Thoracic aorta (tissue), 2 donors: ENCODE measurements at places on chromosomes 5 and 9.
A peak's percentile ranks its signal among the peaks of the same experiment; 100 is the strongest.

DNA sequence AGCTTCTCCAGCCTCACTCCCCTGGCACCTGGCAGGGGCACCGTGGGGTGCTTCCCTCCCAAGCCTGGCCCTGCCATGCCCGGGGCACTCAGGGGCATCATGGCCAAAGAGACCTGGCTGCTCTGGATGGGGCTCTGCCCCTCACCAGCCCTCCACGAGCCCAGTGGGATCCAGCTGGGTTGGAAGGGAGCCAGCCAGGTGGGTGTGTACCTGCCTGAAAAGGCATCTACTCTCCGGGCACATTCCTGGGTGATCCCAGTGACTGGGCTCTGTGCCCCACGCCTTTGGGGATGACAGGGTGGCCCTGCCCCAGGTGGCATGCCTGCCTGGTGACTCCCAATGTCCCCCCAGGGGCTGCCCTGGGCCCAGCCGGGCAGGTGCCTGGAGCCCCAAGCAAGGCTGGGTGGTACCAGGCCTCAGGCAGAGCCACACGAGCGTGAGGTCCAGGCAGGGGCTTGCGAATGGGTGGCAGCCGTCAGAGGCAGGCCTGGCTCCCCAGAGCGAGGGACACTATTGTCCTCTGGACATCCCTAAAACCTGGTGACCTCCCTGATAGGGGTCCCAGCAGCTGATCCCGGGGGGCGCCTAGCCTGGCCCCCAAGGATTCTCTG is 777 bp downstream of the GPSM1 start:
- no peak for DNase-seq

- DNase-seq, result no peak
These were observed 21.3 kb downstream of the STXBP1 start for GRCh38 chr9:127633216-127633862.

DNA sequence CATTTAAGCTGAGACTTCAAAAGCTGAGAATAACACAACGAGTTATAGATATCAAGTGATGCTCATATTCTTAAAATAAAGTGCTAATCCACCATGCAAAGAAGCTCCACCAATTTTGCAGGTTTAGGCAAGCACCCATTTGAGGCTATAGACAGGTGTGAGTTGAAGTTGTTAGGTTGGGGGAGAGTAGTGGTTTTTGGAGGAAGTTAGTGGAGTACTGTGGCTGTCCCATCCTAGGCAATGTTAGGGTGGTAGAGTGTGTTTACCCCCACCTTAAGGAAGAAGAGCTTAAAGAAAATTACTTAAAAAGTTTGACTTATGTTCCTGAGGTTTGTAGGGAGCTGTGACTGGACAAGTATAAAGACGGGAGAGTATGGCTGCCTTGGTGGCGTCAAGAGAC is 98.9 kb upstream of the MAN2A1 start:
- DNase-seq, result no peak

DNA sequence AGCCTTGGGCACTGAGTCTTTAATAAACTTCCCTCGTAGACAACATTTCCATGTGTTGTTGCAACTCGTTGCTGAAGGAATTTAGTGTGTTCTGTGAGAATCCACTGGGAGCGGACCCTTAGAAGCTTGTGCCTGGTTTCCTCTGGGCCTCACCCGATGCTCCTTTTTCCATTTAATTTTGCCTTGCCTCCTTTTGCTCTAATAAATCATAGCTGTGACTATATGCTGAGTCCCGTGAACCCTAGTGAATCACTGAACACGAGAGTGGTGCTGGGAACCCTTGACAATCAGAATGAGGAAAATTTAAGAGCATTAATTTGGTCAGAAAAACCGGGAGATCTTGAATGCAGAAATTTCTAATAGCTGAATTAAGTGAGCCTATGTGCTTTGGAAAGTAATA is 291.1 kb upstream of the ZNF608 start:
- no peak for DNase-seq

- peak; percentile 8 for DNase-seq
These were observed at the start of gene HSDL2 for GRCh38 chr9:112380102-112380824. Gene HSDL2 (plus strand): TSS chr9:112380108. CDS start chr9:112380164, 56 bp downstream.

DNA sequence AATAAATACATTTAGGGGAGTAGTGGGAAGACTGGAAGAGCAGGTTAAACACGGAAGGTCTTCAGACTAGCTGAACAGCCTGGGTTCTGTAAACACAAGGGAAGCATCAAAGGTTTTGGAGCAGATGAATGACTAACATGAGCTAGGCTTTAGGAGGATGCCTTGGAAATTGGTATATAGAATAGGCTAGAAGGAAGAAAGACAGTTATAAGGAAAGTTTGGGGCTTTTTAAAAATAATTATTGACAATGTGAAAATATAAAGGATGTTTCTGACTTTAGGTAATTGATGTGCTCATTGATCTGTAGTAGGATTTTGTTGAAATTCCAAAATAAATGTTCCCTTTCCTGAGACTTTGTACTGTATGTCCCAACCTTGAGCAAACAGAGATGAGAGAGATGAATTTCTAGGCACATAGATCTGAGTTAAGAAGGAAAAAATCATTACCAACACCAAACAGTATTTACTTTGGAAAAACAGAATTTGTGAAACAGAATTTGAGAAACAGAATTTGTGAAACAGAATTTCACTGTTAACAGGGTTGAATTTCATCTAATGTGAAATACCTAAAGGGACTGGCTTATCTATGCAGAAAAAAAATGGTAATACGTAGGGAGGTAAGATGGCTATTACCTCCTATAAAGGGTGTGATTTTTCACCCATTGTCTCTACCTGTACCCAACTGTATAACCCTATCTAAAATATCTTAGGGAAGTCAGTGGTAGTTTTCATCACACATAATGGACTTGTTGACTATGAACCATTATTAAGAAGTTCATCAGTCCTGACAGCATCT is 28.8 kb downstream of the SKP2 start:
- DNase-seq, result no peak

DNA sequence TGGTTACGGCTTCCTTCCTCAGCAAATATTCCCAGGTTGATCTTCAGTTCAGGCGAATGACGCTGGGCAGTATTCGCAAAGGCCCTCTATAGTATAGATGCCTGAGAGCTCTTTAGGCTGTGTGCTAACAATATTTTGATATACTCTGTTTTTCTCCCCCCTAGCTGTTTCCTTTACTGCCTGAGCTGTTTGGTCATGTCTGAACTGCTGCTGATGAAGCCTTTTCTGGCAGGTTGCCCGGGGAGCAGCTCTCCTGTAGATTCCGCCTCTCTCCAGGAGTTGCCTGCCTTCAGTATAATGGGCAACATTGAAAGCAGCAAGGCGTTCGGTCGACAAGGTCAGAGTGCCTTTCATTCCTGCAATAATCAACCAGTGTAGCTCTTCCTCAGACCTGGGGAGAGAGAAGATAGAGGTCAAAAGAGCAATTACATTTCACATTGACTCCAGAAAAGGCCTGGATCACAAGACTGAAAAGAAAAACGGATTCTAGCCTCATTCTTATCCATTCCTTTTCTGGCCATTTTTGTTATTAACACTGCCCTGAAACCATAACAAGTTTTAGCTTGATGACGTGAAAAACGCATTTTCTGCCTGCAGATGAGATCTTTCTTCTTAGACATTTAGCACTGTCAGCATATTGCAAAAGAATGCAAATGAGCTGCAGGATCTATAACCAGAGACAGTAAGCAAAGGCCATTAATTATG is 60.1 kb upstream of the ZNF608 start:
- no peak for DNase-seq

- DNase-seq, result no peak
These were observed 54.3 kb downstream of the GRAMD2B start for GRCh38 chr5:126477294-126478117.

GRCh38 chr9:136614967-136615623 is 47.6 kb upstream of the EGFL7 start:
- DNase-seq, result no peak

- peak; percentile 77 for DNase-seq
These were observed 2.1 kb downstream of the SYNPO start for GRCh38 chr5:150642567-150642927.

DNA sequence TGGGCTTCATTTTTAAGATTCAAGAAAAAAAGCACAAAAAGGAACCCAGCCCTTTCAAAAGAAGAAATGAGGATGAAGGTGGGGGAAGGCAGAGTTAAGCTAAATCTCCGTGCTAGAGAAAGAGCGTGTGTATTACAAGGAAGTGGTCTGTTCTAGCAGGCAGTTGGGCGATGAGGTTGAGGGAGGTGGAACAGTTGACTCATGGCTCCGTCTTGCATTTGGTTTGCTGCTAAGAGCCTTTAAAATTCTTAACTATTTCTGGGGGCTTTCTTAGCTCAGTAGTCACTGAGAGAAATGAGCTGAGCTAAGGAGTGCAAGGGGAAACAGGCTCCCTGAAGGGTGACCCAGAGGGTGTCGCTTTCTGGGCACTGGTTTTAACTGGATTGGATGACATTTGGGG is 117.4 kb downstream of the GCNT1 start:
- no peak for DNase-seq

DNA sequence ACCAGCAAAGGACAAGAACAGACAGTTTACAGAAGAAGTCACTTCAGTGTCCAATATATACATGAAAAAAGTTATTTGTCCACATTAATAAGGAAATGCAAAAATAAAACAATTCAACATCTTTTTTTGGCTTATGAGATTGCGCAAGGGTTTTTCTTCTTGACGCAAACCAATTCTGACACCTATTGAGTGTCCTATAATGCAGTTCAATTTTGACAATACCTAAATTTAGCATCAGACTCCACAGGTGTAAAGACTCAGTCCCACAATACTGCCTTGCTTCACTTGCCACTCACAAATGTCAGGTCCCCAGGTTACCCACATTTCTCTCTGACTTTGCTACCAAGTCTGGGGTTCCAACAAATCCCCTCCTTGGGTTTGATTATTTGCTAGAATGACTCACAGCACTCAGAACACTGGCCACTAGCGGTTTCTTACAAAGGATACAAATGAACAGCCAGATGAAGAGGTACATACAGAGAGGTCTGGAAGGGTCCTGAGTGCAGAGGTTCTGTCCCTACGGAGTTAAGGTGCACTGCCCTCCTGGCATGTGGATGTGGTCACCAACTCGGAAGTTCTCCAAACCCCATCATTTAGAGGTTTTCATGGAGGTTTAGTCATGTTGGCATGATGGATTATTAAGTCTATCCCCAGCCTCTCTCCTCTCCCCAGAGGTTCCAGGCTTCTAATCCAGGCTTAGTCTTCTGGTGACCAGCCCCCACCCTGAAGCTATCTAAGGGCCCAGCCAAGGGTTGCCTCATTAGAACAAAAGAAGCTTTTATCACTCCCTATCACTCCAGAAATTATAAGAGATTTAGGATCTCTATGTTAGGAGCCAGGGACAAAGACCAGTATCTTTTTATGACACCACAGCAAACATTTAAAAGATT is 27.0 kb upstream of the SLC22A5 start:
- no peak for DNase-seq

GRCh38 chr9:98610711-98611110 is 98.0 kb downstream of the GABBR2 start:
- no peak for DNase-seq

- DNase-seq, result no peak
These were observed 7.6 kb upstream of the ALDH1A1 start for GRCh38 chr9:72960446-72960845.

DNA sequence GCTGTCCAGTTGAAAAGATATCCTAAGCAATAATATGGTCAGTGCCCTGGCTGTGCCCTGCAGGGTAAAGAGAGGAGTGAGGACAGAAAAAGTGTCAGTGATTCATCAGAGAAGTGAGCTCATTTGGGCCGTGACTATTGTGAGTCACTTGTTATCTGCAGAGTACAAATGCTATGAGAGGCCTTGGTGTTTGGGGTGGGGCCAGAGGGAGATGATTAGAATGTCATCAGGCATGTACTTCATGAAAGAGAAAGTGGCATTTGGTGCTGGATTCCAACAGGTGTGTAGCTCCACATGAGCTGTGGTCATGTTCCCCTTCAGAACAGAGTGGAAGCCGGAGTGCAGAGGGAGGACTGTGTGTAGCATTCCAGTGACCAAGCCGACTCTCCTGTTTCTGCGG is 174.1 kb downstream of the KDM4C start:
- no peak for DNase-seq

GRCh38 chr5:40871177-40871576 is 30.0 kb downstream of the CARD6 start:
- DNase-seq, result no peak
